Eye (tissue), 1 donor: ENCODE measurements at places on chromosomes 11 and 22.

DNA sequence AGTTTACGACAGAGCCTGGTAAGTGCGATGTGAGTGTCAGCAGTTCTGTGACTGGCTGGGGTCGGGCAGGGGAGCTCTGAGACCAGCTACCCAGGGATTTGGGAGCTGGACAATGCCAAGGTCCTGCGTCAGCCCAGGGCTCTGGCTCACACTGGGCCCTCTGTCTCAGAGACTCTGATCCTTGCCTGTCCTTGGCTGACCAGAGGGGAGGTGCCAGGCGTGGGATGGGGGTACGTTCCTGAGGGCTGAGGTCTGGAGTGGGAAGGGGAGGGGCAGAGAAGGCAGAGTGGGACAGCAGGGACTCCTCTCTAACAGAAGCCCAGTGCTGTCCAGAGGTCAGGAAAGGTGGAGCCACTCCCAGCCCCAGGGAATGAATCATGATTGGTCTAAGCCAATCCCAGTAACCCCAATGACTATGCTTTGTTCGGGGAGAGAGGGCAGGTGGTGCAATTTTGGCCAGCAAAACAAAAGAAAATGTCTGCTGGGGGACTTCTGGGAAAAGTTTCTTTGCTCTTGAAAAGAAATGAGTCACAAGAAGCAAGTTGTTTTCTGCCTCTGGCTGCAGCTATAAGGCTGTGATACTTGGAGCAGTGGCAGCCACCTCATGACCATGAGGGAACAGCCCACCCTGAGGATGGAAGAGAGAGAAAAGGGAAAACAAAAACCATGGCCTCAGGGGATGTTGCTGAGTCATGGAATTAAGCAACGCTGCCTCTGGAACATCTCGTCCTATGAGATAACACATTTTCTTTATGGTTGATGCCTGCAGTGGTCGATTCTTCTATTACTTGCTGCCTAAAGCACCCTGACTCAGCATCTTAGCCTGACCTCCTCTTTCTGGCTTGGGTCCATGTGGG, 108.3 kb downstream of the CHST1 start:
- no peak for DNase-seq

- DNase-seq: no peak
Observed at GRCh38 chr11:105202844-105203548, 63.4 kb upstream of the CARD18 start.

DNA sequence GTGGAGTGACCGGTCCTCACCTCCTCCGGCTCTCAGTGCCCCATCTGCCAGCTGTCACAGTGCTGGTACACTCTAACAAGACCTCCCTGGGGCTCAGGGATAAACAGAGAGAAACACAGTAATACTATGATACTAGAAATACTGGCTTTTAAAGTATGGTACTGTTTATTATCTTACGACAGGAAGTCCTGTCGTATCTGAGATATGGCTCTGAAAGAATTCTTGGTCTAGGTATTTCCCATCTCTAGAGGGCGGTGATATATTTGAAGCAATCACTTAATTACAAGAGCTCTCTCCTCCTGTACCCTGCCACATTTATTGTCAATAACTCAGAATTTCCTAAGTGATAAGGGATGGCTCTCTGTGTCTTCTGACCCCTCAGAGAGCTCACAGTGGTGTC, 119.1 kb downstream of the RRM1 start:
- DNase-seq: no peak

GRCh38 chr22:50612528-50613221, 12.1 kb downstream of the MAPK8IP2 start:
- no peak for DNase-seq

DNA sequence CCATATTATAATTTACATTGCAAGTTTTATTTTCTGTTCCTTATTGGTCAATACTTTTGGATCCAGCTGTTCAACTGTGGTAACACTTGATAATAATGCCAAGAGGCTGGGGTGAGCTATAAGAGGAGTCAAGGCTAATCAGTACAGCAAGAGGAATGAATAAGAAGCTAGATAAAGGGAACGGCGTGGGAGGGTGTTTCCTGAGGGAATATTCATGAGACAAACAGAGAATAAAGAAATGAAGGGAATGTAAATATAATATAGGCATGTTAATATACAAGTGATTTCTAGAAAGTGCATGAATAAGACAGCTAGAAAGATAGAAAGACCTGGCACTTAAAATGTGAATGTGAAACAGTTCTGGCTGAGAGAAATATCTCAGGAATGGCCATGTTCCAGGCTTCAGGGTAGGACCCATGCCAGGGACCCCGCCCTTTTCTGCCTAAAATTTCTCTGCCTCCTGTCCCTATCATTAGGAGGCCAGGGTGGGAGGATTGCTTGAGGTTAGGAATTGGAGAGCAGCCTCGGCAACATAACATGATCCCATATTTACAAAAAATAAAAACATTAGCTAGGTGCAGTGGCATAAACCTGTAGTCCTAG, 3.9 kb downstream of the OR51B4 start:
- DNase-seq: no peak

- DNase-seq: no peak
Observed at GRCh38 chr11:9462806-9463537, 2.2 kb downstream of the ZNF143 start.
